ENCODE measurements at places on chromosomes 5 and 9.

DNA sequence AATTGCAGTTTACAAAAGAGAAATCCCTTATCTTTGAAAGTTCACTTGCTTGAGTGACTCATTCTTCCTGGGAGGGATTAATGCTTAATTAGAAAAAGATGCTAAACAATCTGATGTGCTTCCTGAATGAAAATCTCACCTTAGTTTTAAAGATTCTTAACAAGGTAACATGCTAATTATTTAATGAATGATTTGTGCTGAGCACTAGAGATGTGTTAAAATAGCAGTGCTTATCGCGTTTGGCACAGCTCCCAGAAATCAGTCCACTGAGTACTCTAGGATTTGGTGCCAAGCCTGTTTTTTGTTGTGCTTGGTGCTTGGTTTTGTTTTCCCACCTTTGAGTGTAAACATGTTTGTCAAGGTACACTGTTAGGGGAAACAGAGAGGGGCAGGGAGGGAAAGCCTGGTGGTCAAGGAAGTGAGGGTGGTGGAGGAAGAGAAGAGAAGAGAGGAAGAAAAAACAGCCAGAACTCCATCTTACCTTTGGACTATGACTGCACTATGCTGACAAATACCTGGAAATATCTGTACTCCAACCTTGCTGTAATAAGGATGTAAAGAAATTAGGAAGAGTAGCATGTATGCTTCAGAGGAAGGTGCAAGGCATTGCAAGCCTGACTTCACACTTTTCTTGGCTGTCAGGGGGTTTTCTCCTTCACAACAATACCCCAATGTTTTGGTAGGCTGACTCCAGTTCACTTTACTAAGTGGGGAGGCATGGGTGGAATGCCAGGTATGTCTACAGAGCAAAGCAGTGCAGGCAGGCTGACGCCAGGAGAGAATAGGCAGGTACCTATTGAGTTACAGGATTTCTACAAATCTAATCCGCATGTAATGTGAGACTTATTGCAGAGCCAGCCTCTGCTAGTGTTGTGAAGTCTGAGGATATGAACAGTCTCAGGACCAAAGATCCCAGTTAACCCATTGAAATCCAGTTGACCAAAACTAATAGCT is 157.2 kb upstream of the ISL1 start:
- DNase-seq: no peak

GRCh38 chr5:98433673-98434072 is 339.8 kb upstream of the RGMB start:
- no peak for DNase-seq

DNA sequence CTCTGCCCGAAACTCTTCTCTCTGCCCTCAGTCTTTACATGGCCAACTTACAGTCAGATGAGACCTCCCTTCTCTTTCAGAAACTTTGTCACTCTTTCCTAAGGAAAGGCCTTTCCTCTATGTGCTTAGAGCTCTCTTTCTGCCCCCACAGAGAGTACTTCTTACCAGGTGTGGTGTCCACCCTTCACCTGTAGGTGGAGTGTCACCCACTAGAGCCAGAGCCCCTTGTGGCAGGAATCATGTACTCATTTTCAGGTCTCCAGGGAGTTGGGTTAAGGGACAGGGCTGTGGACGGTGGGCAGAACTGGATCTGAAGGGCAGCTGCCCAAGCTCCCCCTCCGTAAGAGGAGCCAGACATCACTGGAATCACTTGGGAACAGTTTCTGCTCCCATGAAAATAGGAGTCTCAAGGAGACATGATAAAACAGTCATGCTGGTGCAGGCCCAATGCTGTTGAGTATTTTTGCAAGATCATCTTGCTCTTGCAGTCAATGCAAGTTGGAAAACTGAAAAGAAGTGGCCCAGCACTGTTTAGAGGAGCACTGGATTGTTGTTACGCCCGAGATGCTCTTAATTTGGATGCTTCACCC is 436.7 kb downstream of the ZSWIM6 start:
- DNase-seq: peak; percentile 41

- DNase-seq: no peak
These were observed 322.1 kb upstream of the MSX2 start for GRCh38 chr5:174402222-174402812.

DNA sequence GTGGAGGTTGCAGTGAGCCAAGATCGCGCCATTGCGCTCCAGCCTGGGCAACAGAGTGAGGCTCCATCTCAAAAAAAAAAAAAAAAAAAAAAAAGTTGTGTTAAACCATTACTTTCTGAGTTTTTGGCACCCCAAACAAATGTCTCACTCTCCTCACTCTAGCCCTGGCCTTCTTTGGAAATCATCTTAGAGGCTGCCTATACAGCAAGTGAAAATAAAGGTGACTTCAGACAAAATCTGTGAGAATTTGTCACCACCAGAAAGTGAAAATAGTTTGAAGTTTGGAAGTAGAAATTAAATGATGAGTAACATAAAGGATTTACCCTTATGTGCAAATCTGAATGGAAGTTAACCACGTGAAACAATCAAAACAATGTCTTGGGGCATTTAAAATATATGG is 7.2 kb upstream of the ZNF131 start:
- DNase-seq: no peak

All from NB4 (cell line).